ENCODE measurements at places on chromosomes 12 and 14.

- DNase-seq: peak; percentile 55
Observed at GRCh38 chr12:55708695-55709233, 1.1 kb upstream of the ITGA7 start.

- no peak for DNase-seq
Observed at GRCh38 chr12:109557200-109557599, 16.1 kb downstream of the MMAB start.

DNA sequence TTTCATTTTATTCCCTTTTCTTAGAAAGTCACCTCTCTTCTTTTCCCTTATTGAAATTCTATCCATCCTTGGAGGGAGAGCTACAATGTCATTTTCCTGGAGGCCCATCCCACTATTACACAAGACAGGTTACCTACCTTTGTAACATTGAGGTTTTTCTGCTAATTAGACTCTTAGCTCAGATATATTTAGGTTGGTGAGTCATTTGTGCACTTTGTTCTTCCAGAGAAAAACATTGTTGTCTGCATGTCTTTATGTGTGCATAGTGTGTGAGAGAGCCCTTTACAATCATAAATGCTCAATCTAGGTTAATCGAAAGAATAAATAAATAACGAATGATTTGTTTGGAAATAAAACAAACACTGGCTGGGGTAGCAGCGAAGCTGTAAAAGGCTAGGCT, 191.8 kb downstream of the DACT1 start:
- DNase-seq: no peak

DNA sequence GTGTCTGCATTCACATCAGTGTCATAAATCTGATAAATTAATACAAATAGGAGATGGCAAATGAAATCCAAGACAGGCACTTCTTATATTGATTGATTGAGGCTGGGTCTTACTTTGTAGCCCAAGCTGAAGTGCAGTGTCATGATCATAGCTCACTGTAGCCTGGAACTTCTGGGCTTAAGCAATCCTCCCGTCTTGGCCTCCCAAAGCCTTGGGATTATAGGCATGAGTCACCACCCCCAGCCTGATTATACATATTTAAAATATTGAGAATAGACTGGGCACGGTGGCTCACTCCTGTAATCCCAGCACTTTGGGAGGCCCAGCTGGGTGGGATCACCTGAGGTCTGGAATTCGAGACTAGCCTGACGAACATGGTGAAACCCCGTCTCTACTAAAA, 51.3 kb downstream of the MARK3 start:
- DNase-seq: no peak

DNA sequence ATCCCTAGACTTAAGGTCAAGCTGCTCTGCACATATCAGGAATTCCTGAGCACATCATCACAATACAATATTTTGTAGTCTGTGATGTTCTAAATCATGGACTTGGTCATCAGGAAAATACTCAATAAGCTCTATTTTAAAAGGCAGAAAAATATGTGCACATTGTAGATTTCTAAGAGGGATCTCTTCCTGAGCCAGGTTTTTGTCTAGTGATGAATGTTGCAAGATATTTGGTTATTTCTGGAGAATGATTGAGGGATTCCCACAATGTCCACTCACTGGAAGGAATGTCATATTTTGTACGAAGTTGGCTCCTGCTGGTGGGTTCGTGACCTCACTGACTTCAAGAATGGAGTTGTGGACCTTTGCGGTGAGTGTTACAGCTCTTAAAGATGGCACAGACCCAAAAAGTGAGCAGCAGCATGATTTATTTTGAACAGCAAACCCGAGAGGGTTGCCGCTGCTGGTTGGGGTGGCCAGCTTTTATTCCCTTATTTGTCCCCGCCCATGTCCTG, 300.9 kb upstream of the DCN start:
- DNase-seq: no peak

DNA sequence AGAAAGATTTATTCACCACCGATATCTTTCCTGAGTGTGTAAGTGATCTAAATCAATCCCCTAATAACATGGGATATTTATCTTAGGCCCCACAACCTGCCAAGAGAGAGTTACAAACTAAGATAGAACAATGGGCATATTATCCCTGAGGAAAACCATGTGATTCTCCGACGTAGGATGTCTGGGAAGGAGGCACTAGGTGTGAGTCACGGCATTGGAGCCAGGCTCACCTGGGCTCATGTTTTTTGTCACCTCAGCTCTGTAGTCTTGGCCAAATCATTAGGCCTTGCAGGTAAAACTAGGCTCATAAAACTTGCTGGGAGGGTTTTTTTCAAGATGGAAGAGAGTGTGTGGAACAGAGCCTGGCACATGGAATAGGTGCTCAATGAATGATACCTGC, 129.7 kb upstream of the PLEKHG7 start:
- DNase-seq: no peak

- DNase-seq: peak; percentile 43
Observed at GRCh38 chr12:118059341-118060191, 1.4 kb downstream of the WSB2 start.

GRCh38 chr12:24697769-24698168, 251.1 kb downstream of the BCAT1 start:
- no peak for DNase-seq

DNA sequence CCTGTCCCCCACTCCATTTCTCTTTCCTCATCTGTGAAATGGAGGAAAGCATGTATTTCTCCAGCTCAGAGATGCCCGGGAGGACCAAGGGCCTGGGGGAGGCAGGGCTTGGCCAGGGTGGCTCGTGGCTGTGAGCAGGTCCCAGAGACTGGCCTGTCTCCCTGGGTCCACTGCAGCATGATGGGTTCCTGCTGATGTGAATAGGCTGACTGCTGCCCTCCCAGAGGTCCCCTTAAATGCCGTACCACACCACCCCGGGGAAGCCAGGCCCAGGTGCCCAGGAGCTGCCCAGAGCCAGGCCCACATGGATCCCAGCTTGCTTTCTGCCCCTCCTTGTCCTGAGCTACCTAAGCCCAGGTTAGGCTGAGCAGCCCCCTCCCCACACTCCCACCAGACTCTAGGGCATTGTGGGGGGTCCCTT, 158.2 kb upstream of the C14orf180 start:
- no peak for DNase-seq

DNA sequence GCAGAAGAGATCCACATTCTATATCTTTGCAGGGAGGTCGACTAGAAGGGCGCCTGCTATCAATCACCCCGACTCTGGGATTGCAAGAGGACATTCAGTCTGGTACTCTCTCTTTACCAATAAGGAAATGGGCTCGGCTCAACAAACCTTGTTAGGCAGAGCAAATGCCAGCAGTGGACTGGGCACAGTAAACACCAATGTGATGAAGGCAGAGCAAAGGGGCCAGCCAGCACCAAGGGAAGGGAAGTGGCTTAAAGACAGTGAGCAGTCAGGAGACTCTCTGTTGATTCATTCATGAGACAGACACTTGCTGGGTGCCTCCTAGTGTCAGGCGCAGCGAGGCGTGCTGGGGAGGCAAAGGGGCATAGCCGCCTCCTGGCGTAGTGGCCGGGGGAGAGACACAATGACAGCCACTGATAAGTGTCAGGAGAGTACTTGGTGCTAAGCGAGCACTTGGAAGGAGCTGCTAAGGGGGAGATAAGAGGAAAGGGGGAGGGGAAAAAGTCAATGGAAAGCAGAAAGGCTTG, 34.1 kb downstream of the TMCC3 start:
- DNase-seq: peak; percentile 29

DNA sequence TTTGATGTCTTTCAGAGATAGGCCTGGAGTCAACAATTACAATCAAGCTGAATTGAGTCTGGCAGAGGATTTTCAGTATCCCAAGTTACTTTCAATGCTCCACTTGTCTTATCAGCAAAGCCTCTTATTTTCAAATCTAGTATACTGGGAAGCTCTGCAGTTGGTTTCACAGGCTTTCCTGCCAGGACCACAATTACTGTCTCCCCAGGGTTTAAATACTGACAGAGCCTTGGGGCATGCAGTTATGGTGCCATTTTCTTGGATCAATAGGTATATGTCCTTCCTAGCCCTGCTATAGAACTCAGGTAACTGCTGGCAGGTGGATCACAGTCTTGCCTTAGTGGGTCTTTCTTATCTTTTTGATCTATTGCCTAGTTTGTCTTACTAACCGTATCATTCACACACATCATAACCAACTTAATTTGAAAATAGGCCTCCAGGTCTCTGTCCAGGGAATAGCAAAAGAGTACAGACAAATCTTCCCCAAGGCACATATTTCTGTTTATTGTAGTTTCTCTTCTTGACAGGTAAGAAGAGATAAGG, 22.4 kb upstream of the RNU6-8 start:
- DNase-seq: no peak

DNA sequence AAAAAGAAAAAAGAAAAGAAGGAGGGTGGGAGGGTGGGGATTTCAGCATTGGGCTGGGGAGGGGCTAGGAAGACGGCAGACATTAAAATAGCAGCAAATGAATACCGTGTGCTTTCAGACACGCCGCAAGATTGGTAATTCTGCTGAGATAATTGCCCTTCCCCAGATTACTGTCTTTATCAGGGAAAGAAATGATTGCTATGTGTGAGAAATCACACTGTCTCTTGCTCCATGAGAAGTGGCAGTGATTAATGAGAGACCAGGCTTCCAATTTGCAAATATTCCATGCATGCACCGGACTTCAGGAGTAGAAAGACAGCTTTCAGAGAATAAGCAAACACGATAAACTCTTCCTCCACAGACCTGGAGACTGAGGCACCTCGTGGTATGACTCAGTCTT, 7.6 kb upstream of the KCNA5 start:
- no peak for DNase-seq

- DNase-seq: no peak
Observed at GRCh38 chr12:92814584-92814983, 111.8 kb downstream of the PLEKHG7 start.

- DNase-seq: no peak
Observed at GRCh38 chr12:92623386-92623785, 79.4 kb upstream of the PLEKHG7 start.

- DNase-seq: no peak
Observed at GRCh38 chr12:54030889-54031471, 1.9 kb upstream of the HOXC5 start.

DNA sequence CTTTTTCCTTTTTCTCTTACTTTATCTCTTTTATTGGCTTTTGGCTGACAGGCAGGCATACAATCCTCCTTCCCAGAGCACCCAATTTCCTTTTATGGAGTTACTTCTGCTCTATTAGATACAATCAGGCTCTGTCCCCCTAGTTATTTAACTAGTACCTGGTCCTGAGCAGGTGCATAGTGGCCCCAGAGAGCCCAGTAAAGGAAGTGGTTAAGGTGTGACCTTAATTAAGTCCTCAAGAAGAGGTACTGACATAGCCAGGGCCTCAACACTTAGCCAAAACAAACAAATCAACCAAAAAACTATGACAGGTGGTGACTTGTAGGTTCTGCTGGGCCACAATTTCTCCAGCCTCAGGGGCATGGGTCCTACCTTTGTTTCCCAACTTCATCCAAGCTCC, 82.9 kb downstream of the CCDC60 start:
- no peak for DNase-seq

- DNase-seq: peak; percentile 68
Observed at GRCh38 chr12:2682296-2683251, 112.2 kb upstream of the FKBP4 start.

- DNase-seq: no peak
Observed at GRCh38 chr12:62844915-62845314, 90.0 kb downstream of the PPM1H start.

DNA sequence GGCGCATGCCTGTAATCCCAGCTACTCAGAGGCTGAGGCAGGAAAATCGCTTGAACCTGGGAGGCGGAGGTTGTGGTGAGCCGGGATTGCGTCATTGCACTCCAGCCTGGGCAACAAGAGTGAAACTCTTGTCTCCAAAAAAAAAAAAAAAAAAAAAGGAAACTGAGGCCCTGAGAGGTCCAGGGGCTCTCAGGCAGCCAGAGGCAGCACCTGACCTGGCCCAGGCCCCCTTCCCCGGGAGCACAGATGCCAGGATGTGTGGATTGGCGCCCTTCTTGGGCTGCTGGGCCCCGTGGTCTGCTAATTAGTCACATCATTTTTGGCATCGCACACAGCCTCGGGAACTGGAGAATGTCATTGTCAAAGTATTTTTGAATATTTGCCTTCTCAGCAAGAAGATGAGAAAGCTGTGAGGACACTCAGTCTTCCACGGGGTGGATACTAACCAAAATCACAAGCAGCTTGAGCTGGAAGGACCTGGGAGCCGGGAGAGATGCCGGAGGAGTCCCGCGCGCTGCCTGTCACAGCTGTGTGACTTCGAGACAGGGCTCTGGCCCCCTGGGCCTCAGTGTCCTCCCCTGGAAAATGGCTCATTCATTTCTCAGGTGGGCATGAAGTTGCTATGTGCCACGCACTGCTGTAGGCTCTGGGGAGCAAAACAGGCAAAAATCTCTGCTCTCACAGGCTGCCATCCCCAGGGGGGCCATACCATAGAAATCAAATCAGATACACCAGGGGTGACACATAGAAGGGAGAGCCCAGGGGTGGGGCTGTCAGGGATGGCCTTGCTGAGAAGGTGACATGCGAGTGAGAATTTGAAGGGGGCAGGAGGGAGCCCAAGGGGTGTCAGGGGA, 12.5 kb upstream of the RCOR1 start:
- no peak for DNase-seq

DNA sequence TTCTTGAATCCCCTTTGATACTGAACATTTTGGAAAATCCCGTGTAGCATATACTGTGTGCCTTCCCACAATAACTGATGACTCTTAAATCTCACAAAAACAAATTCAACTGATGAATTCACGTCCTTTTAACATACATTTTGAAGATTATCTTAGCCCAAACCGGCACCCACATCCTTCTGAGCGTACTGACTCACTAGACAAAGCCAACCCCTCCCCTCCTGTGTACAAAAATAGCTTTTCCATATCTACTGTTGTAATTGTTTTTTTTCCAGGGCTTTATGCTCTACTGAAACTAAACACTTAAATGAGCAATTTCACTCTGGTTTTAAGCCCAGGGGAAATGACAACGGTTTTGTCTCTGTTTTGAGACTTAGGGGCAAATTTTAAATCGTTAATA, 109.4 kb upstream of the ATF7IP start:
- no peak for DNase-seq

DNA sequence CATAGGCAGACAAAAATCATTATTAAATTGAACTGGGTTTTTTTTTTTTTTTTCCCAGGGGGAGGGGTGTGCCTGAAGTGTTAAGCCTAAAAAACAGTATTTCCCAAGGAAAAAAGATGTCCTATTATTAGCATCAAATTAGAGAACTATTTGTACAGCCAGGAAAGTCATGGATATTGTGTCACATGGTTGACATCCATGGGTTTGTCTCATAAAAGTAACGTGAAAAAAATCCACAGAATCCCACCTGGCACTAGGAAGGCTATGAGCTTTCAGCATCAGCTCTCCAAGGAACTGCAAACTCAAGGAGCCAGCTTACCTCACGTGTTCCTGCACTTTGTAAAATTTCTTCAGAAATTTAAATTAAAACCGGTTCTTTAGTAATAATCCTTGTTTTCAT, 69.1 kb upstream of the EGLN3 start:
- no peak for DNase-seq

GRCh38 chr14:22699801-22700564, 55.8 kb upstream of the OR6J1 start:
- DNase-seq: peak; percentile 69

Data from suppressor macrophage (primary cell).